ENCODE measurements at places on chromosomes 16 and 17.

DNA sequence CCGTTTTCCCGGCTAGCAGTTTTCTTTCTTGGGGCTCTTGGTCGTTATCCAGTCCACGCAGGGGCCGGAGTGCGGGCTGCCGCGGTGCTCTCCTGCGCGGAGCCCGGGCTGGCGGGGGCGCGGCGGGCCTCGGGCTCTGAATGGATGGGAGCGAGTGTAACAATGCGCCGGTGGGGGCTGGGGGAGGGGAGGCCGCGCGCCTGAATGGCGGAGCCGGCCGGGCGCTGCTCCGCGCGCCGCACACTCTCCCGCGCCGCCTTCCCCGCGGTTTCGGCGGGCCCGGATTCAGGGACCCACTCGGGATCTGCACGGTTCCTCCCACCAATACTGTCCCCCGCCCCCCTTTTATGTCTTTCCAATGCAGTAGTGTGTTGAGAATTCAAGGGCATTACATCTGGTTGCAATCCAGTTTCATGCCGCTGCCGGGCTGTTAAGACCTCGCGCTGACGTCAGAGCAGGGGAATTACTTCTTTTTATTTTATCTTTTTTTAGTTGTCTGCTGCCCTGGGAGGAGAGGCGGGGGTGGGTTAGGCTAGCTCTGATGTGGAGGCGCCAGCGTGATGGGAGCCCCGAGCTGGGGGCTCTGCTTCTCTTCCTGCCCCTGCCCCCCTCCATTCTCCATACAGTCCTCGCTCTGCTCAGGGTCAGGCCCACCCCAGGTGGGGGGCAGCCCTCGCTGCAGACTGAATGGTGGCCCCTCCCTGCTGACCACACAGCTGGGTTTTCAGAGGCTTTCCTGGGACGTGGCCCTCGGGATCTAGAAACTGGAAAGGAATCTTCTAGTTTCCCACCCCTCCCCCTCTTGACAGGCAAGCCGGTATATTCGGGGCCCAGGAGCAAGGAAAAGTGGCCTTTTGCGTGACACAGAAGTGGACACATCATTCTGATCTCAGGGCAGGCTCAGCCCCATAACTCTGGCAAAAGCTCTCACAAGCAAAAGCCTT, 1.8 kb downstream of the RAI1 start:
- peak; percentile 95 for DNase-seq

- no peak for DNase-seq
Observed at GRCh38 chr17:78125138-78125913, 3.2 kb downstream of the TMC6 start.

DNA sequence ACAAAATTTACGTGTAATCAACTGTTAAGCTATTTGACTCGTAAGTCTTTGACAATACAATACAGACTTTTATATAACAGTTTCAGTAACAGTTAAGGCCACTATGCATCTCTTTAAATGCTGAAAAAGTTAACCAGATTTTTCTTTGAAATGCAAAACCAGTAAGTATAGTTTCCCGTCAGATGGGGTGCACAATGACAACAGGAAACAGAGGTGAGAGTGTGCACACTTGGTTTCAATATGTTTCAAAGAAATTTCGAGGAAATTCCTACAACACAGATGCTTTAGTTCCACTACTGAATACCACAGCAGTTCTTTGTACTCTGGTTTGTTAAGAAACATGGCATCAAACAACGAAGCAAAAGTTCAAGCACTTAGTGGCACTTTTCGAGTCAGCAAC, 48.4 kb downstream of the RNF157 start:
- no peak for DNase-seq

- DNase-seq, result no peak
Observed at GRCh38 chr17:72487731-72488494, 367.1 kb downstream of the SOX9 start.

- DNase-seq, result no peak
Observed at GRCh38 chr17:39926588-39927100, 757 bp downstream of the ORMDL3 start.

GRCh38 chr17:80790021-80790765, 201.4 kb upstream of the CHMP6 start:
- no peak for DNase-seq
